ENCODE measurements at places on chromosomes 4 and X. TPM values are rescaled to one million over a fixed set of nuclear protein-coding genes. Genes with fewer than 3 reads are reported as not detected.

Gene SOWAHB
- total RNA-seq = 26.7 TPM

Gene SPANXA2
- total RNA-seq = not detected

Gene NEIL3
- 1.7 TPM for total RNA-seq

Gene ITM2A
- total RNA-seq = 15.4 TPM

Gene CXCL8
- not detected for total RNA-seq

Gene P2RY8
- total RNA-seq = 1.7 TPM

Gene LINC00632
- 12.2 TPM for total RNA-seq

Gene DGAT2L6
- total RNA-seq = not detected

Gene CDKL2
- 0.35 TPM for total RNA-seq

Gene S100P
- 3.3 TPM for total RNA-seq

Gene MBNL3
- 22.8 TPM for total RNA-seq

Gene SLC9B1
- total RNA-seq = not detected

Gene TMPRSS11D
- not detected for total RNA-seq

Gene CCNA2
- total RNA-seq = 4.8 TPM

Gene FAM9B
- not detected for total RNA-seq

Gene CDS1
- total RNA-seq = 10.7 TPM

Gene LYAR
- 2.8 TPM for total RNA-seq

Gene RBMX2
- total RNA-seq = 10.2 TPM

Gene GASK1B
- 10.7 TPM for total RNA-seq

Gene TMEM255A
- not detected for total RNA-seq

Gene SMARCA1
- total RNA-seq = 6.4 TPM

Gene ANXA10
- not detected for total RNA-seq

Gene MAML3
- 44.6 TPM for total RNA-seq

Gene ARHGAP24
- 4.7 TPM for total RNA-seq

Gene RGN
- 0.80 TPM for total RNA-seq

Gene SH3RF1
- total RNA-seq = 42.7 TPM

Gene LAMTOR3
- 16.0 TPM for total RNA-seq

Gene FAM53A
- not detected for total RNA-seq

Gene NLGN4X
- total RNA-seq = 2.7 TPM

Gene SLITRK2
- total RNA-seq = 1.7 TPM

Gene PITX2
- total RNA-seq = 28.9 TPM

Gene RTL5
- total RNA-seq = 1.7 TPM

Gene GAGE12C
- total RNA-seq = not detected

Gene TRPC5OS
- total RNA-seq = not detected

Gene MAGEB2
- not detected for total RNA-seq

Gene FSTL5
- not detected for total RNA-seq

Gene FGB
- not detected for total RNA-seq

Gene CRMP1
- total RNA-seq = not detected

Gene ADH1C
- total RNA-seq = 62.7 TPM

Gene TLR8
- total RNA-seq = not detected

Gene CLTRN
- not detected for total RNA-seq

Gene CENPVL1
- total RNA-seq = not detected

Gene CXCL6
- total RNA-seq = not detected

Gene KIT
- total RNA-seq = 21.5 TPM

Gene TRIML1
- not detected for total RNA-seq

Gene ART3
- 0.85 TPM for total RNA-seq

Gene TSPAN6
- 19.0 TPM for total RNA-seq

Gene PASD1
- not detected for total RNA-seq

Gene MAMLD1
- 0.38 TPM for total RNA-seq

Gene ZNF630
- total RNA-seq = 20.6 TPM
